ENCODE measurements at places on chromosomes 16 and 17. TPM values are rescaled to one million over a fixed set of nuclear protein-coding genes. Genes with fewer than 3 reads are reported as not detected.

GRCh38 chr17:48928876-48929811, 15.5 kb downstream of the SNF8 start:
- DNase-seq, result no peak

The HSPB9 gene
- not detected for total RNA-seq

The DOC2A gene
- total RNA-seq, result 3.1 TPM

The TVP23A gene
- 3.3 TPM for total RNA-seq

GRCh38 chr17:49358641-49359247, 3.3 kb downstream of the ZNF652 start:
- DNase-seq, result no peak

- no peak for DNase-seq
Observed at GRCh38 chr16:68751160-68751559, 14.1 kb downstream of the CDH1 start.

The MYL4 gene
- total RNA-seq, result not detected

GRCh38 chr16:86758932-86759331, 180.6 kb downstream of the FOXL1 start:
- DNase-seq, result no peak

DNA sequence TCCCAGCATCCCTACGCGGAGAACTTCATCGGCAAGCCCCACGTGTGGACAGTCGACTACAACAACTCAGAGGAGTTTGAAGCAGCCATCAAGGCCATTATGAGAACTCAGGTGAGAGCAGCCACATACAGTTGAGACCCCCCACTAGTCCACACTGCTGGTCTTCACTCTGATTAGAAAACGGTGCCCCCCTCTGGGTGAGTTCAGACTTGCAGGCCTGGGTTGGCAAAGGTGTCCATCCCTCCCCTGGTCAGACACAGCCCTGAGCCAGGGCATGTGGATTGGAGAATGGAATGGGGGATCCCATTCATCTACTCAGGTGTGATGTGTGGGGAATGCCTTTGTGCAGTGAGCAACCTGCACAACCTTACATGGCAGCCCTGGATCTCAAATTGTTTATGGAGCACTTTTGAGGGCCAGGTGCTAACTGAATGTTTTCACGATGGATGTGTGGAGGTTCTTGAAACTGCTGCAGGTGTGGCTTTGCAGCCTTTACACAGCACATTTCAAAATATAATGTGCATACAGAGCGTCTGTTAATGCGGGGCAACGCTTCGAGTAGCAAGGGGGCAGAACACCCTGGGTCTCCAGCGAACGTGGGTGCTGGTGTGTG, 72.6 kb downstream of the MGAT5B start:
- DNase-seq, result no peak

GRCh38 chr16:72853575-72854266, 194.2 kb downstream of the ZFHX3 start:
- DNase-seq, result no peak

DNA sequence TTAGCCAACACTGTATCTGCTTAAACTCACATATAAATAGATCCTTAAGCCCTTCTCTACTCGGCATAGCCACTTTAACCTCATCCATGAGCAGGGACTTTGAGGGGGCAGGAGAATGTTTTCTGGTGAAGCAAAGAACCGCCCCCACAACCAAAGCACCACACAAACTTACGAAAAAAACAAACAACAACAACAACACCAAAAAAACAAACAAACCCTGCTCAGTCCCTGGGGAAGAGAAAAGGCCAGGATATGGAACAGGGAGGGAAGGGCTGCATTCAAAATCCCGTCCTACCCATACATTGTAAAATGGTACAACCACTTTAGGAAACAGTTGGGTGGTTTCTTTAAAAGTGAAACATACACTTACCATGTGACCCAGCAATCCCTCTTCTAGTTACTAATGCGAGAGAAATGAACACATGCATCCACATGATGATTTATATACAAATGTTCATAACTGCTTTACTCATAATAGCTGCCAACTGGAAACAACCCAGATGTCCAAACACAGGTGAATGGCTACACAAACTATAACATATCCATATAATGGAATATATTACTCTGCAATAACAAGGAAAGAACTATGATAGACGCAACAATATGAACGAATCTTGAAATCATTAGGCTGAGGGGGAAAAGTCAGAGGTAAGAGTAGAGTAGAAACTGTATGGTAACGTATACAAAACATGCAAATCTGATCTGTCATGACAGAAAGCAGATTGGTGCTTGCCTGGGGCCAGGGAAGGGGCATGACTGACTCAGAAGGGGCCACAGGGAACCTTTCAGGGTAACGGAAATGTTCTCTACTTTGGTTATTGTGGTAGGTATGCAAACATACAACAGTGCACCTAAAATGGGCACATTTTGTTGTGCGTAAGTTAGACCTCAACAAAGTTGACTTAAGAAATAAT, 37.7 kb upstream of the TOB1 start:
- no peak for DNase-seq

The SRCIN1 gene
- 22.6 TPM for total RNA-seq

DNA sequence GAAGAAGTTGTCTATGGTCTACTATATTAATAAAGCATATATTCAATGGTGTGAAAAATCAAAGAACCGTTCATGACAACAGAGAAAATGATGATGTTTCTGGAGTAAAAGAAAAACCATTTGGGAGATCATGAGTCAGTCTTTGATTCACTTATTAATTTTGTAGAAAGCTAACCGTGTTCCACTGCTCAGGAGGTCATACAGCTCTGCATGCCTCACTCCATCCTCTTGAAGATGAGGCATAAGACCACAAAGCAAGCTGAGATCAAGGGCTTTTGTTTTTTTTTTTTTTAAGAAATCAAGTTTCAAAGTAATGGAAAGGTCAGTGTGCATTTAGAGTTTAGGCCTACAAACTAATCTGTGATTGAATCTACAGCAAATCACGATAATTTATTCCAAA, 206.4 kb downstream of the CEP112 start:
- no peak for DNase-seq

DNA sequence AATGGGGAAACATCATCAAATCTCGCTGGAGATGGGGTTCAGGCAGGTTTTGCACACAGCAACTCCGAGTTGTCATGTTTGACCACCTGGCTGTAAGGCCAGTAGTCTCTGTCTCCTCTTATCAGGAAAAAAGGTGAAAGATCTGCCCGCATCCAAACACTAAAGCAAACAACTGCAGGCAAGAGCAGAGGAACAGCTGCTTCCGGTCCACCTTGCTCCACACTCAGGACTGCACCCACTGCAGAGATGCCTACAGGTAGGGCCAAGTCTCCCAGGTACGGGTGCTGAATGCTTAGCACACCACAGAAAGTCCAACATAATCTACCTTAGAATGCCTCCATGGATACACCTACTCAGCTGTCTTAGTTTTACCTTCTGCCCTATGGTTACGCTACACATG, 7.3 kb downstream of the TEX2 start:
- no peak for DNase-seq

DNA sequence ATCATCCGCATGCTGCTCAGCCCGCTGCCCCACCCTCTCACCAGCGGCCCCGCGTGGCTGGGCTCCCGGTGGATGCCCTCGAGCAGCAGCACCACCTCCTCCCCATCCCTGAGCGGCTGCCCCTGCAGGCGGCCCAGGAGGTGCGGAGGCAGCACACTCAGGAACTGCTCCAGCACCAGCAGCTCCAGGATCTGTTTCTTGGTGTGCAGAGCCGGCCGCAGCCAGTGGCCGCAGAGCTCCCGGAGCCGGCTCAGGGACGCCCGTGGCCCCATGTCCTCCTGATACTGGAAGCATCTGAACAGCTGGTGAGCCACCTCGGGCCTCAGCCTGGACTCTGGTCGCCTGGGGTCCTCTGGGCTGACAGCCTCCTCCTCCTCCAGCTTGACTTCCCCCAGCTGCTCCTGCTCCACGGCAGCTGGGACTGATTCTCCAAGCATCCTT, 6.6 kb downstream of the ZSCAN10 start:
- DNase-seq, result no peak

Data from ureter (tissue), 1 donor.